Activated CD4-positive, alpha-beta T cell treated with anti-CD3 and anti-CD28 coated beads, Interleukin-2, amount 10 ng/mL, durations not matched to agents 24 days and 14 days (primary cell): ENCODE measurements at places on chromosomes 2 and 18. TPM values are rescaled to one million over a fixed set of nuclear protein-coding genes. Genes with fewer than 3 reads are reported as not detected.

Gene SPATS2L
- total RNA-seq = 42.0 and 42.9 TPM in 2 replicates

DNA sequence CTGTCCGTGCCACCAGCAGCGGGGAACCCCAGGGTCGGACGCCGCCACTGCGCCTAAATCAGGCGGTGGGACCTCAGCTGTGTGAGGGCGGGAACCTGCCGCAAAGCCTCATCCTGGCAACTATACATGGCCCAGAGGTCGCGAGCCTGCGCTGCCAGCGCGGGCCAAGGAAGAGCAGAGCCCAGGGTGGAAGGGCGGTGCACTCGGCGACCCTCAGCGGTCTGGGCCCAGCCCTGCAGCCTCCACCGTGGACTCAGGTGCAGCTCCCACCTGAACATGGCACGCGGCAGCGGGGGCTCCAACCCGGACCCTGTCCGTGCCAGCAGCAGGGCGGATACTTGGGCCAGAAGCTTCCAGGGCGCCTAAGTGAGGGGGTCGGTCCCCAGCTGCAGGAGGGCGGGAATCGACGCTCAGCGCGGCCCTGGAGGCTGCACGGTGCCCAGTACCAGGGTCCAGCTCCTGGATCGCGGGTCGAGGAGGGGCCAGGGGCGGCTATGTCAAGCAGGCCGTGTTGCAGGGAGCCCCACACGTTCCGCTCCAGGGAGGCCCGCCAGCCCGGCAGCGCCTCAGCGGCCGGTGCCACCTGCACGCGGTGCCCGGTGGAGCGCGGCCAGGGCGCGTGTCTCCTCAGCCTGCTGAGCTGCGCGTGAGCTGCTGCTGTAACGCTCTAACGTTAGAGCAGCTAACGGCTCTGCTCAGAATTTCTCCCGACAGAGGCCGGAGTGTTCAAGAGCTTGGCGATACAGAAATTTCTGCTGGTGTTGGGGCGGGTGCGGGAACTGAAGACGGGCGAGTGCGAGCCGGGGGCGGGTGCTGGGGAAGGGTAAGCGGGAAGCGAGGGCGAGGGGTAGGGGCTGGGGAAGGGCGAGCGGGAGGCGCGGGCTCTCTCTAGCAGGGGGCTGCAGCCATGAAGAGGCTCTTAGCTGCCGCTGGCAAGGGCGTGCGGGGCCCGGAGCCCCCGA lies at the start of gene ANKRD30B:
Gene ANKRD30B, plus strand, starts transcription at position 660 of the 962 bp plus-strand sequence. Its CDS starts 248 bp downstream, at position 908.
- H3K36me3 ChIP-seq = no peaks in the 10 kb centered on the region
- no peak within 1 kb of the TSS for H3K27ac ChIP-seq
- no peak for DNase-seq
- peaks cover 10% of the 10 kb centered on the region for H3K27me3 ChIP-seq
- H3K4me1 ChIP-seq = no peaks in the 10 kb centered on the region

Gene SPC25
- 22.5 and 22.8 TPM in 2 replicates for total RNA-seq

GRCh38 chr2:237859533-237860272 lies at the start of gene RAMP1:
RAMP1 (plus strand) TSS chr2:237859623; CDS start chr2:237859676, 53 bp downstream.
- no peaks in the 10 kb centered on the region for H3K36me3 ChIP-seq
- H3K4me3 ChIP-seq = peak within 1 kb of the TSS; percentile 81
- peaks cover 47% of the 10 kb centered on the region for H3K27me3 ChIP-seq
- H3K4me1 ChIP-seq = peaks cover 14% of the 10 kb centered on the region
- peak; percentile 73 for DNase-seq

- DNase-seq = no peak
- peaks cover 11% of the 10 kb centered on the region for H3K36me3 ChIP-seq
- H3K4me1 ChIP-seq = peaks cover 8% of the 10 kb centered on the region
- no peaks in the 10 kb centered on the region for H3K27me3 ChIP-seq
Measured at GRCh38 chr2:71130905-71131244, 441 bp downstream of the MPHOSPH10 start.

Gene EEF1B2
- total RNA-seq = 761 and 768 TPM in 2 replicates

DNA sequence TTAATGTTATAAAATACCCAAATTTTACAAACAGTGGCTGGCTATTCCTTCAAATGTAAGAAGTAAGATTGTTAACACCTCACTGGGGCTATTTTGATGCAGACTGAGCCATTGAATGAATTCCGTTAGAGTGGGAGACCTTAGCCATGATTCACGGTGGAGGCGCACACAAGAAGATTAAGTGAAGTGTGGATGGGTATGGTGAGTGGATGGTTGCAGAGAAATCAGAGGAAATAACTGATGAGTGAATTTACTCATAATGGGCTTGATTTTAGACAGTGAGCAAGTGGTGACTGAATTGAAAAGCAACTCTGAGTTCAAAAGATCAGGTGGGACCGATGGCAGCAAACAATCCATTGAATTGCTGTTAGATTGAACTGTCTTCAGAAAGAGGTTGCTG lies 75.0 kb downstream of the NRP2 start:
- peaks cover 8% of the 10 kb centered on the region for H3K36me3 ChIP-seq
- peaks cover 10% of the 10 kb centered on the region for H3K27me3 ChIP-seq
- H3K27ac ChIP-seq = no peak overlapping the region
- no peaks in the 10 kb centered on the region for H3K4me1 ChIP-seq
- H3K4me3 ChIP-seq = no peak overlapping the region

DNA sequence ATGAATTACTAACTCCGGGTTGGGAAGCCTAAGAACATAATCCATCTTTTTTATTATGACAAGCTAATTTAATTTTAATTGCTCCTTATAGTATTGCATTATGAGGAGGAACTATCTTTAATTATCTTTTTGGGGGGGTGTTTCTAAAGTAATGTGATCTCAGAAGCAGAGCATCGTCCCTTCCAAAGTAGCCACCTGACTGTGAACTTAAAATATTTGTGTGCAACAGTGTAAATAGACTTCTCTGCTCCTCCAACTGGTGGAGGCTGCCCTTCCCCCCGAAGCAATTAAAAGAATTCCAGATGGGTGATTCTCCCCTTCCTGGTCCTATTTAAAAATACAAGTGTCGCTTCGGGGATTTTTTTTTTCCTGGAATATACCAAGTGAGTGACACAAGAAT lies 55.7 kb downstream of the TCF7L1 start:
- peaks cover 3% of the 10 kb centered on the region for H3K4me1 ChIP-seq
- H3K36me3 ChIP-seq = no peaks in the 10 kb centered on the region
- H3K27ac ChIP-seq = no peak overlapping the region
- H3K27me3 ChIP-seq = peaks cover 16% of the 10 kb centered on the region

DNA sequence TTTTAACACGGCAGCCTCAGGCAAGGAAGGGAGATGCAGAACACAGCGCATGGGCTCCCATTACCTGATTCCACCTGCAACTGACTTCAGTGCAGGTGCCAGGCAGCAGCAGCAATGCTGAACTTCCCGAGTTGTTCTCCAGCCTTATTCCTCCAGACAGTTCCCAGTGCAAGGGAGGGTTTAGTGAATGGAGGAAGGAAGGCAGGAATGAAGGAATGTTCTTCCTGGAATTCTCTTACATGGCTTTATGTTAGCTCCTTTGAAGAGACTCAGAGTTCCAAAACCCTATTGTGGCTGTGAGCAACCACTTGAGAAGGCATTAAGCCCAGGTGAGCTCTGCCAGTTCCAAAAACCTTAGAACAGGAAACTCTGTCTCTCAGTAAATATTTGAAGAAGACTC lies 45.5 kb downstream of the SERPINB7 start:
- peaks cover 5% of the 10 kb centered on the region for H3K27me3 ChIP-seq
- no peak overlapping the region for H3K27ac ChIP-seq
- H3K4me3 ChIP-seq = no peak overlapping the region
- peak; percentile 37 for DNase-seq
- no peaks in the 10 kb centered on the region for H3K36me3 ChIP-seq

Gene CD8B2
- total RNA-seq = 0.09 and 0.12 TPM in 2 replicates

GRCh38 chr2:84850471-84850870 lies 30.4 kb downstream of the TRABD2A start:
- H3K27me3 ChIP-seq = no peaks in the 10 kb centered on the region
- DNase-seq = no peak
- H3K4me3 ChIP-seq = no peak overlapping the region
- peaks cover 66% of the 10 kb centered on the region for H3K36me3 ChIP-seq
- peaks cover 83% of the 10 kb centered on the region for H3K4me1 ChIP-seq
- H3K27ac ChIP-seq = no peak overlapping the region

DNA sequence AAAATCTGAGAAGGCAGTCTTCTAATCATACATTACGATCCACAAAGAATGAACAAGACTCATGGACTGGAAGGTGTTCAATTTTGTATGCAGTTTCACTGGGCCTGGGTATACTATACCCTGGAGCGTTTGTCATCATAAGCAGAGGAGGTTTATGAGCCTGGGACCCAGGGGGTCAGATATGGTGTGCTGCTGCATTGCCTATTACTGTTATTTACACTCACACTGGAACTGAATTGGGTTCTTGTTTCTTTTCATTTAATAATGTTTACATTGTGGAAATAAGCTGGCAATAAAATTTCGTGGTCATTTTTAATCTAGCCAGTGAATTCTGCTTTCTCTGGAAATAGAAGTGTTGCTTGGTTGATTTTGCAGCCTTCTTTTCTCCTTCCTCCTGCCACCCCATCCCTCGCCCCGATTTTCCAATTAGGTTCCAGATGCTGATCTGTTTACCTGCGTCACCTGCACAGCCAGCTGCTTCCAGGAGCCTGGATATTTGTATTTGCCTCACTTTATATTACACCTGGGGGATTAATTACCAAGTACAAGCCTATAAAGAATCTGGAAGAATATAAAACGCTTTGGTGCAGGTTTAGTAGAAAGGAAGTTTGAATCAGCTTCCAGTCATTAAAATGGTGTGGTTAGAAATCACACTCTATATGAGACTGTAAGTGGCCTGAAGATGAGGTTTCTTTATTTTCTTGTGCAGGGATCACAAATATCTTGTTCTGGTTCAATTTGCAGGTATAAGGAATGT lies 234.4 kb downstream of the SOCS6 start:
- H3K4me3 ChIP-seq = no peak overlapping the region
- no peaks in the 10 kb centered on the region for H3K36me3 ChIP-seq
- no peaks in the 10 kb centered on the region for H3K27me3 ChIP-seq
- H3K27ac ChIP-seq = no peak overlapping the region
- no peaks in the 10 kb centered on the region for H3K4me1 ChIP-seq

Gene TUBA4A
- 235 and 240 TPM in 2 replicates for total RNA-seq

DNA sequence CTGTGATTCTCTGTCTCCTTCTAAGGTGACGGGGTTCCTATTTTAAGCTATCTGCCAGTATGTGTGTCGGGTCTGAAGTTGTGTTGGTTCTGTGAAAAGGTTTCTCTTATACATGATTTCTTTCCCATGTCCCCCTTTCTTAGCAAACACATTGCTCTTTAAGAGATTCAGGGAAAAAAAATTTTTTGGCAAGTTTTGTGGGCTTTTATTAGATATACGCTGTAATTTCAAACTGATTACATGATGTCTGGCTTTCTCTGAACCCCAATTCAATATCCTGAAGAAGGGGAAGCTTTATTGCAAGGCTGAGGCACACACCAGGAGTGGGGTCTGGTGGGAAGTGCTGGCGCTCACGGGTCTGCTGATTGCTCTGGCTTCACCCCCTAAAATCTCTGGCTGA lies 210.6 kb downstream of the AGPS start:
- peaks cover 5% of the 10 kb centered on the region for H3K4me1 ChIP-seq
- H3K4me3 ChIP-seq = no peak overlapping the region
- no peaks in the 10 kb centered on the region for H3K36me3 ChIP-seq
- DNase-seq = no peak
- peaks cover 1% of the 10 kb centered on the region for H3K27me3 ChIP-seq

Gene SNRNP200
- total RNA-seq = 197 and 203 TPM in 2 replicates

- no peak for DNase-seq
- peaks cover 9% of the 10 kb centered on the region for H3K27me3 ChIP-seq
- H3K27ac ChIP-seq = no peak overlapping the region
- peaks cover 2% of the 10 kb centered on the region for H3K4me1 ChIP-seq
Measured at GRCh38 chr2:109703077-109703476, 88.9 kb downstream of the SOWAHC start.

- H3K27ac ChIP-seq = no peak overlapping the region
- peaks cover 17% of the 10 kb centered on the region for H3K27me3 ChIP-seq
- H3K36me3 ChIP-seq = no peaks in the 10 kb centered on the region
Measured at GRCh38 chr2:169767243-169767888, 31.3 kb upstream of the SSB start.

Gene CAPN13
- total RNA-seq = not detected in 2 replicates

GRCh38 chr2:14872779-14873325 lies 240.3 kb downstream of the LRATD1 start:
- H3K27me3 ChIP-seq = no peaks in the 10 kb centered on the region
- H3K4me1 ChIP-seq = no peaks in the 10 kb centered on the region
- H3K4me3 ChIP-seq = no peak overlapping the region
- no peak for DNase-seq
- H3K27ac ChIP-seq = no peak overlapping the region

- no peak overlapping the region for H3K27ac ChIP-seq
- no peak for DNase-seq
- H3K36me3 ChIP-seq = no peaks in the 10 kb centered on the region
Measured at GRCh38 chr2:222825031-222825430, 35.8 kb upstream of the ACSL3 start.

- no peaks in the 10 kb centered on the region for H3K4me1 ChIP-seq
- no peak overlapping the region for H3K4me3 ChIP-seq
- DNase-seq = no peak
- H3K27me3 ChIP-seq = no peaks in the 10 kb centered on the region
Measured at GRCh38 chr2:6665093-6666045, 200.3 kb downstream of the CMPK2 start.

- peaks cover 10% of the 10 kb centered on the region for H3K27me3 ChIP-seq
- H3K4me3 ChIP-seq = no peak overlapping the region
- H3K36me3 ChIP-seq = no peaks in the 10 kb centered on the region
- H3K27ac ChIP-seq = no peak overlapping the region
Measured at GRCh38 chr18:2114765-2115164, 456.5 kb downstream of the METTL4 start.

Gene GPR55
- 0.23 and 0.38 TPM in 2 replicates for total RNA-seq

DNA sequence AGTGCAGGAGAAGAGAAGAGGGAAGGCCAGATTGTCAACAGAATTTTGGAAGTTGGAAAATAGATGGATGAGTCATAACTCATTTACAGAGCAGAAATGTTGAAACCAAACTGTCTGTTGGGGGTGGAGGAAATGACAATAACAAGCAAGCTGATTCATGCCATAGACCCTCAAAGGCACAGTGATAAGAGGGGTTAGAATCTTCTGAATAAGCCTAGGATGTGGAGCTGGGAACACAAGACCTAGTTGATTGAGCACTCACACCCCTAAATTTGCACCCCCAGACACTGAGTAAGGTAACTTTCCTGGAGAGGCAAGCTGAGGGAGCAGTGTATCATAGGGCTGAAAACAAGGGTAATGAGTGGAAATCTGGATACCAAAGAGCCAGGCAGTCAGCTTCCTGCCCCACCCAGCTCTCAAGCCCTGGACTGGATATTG lies 141.4 kb downstream of the SCG2 start:
- no peaks in the 10 kb centered on the region for H3K4me1 ChIP-seq
- no peaks in the 10 kb centered on the region for H3K36me3 ChIP-seq
- DNase-seq = peak; percentile 29
- H3K27ac ChIP-seq = no peak overlapping the region

DNA sequence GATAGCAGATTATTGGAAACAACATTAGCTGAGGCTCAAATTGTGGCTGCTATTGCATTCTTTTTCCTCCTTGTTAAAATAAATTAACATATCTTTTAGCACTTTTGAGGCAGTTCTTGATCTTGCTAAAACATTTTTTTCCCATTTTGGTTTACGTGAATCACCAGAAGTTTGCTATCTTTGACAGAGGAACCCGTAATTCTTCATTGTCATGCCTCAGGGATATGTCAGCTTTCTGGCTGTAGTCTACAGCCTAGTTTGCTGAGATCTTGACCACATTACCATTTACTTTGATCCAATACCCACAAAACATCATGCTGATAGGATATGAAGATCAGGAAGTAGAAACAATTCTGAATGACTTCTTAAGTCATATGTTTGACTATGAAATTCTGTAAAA lies 25.1 kb upstream of the FANCL start:
- H3K4me3 ChIP-seq = no peak overlapping the region
- no peaks in the 10 kb centered on the region for H3K27me3 ChIP-seq
- no peaks in the 10 kb centered on the region for H3K4me1 ChIP-seq
- no peaks in the 10 kb centered on the region for H3K36me3 ChIP-seq
- DNase-seq = no peak

GRCh38 chr18:70994116-70994515 lies 705.3 kb downstream of the SOCS6 start:
- H3K4me1 ChIP-seq = no peaks in the 10 kb centered on the region
- no peak overlapping the region for H3K4me3 ChIP-seq
- no peak for DNase-seq
- no peak overlapping the region for H3K27ac ChIP-seq
- H3K27me3 ChIP-seq = no peaks in the 10 kb centered on the region
